Smooth muscle cell of trachea (primary cell): ENCODE measurements at places on chromosomes 11 and 22. TPM values are rescaled to one million over a fixed set of nuclear protein-coding genes. Genes with fewer than 3 reads are reported as not detected.

OR8A1 gene
- not detected in 2 replicates for total RNA-seq

C11orf42 gene
- not detected in 2 replicates for total RNA-seq

ACTN3 gene
- 0.17 TPM in 1 of 2 replicates, not detected in the other for total RNA-seq

FLRT1 gene
- 0.15 and 0.50 TPM in 2 replicates for total RNA-seq

OR56A1 gene
- total RNA-seq: under 0.01 TPM in 1 of 2 replicates, not detected in the other

GRAP2 gene
- total RNA-seq: not detected in 2 replicates

FGF19 gene
- not detected in 2 replicates for total RNA-seq

UBQLN3 gene
- 0.15 and 0.17 TPM in 2 replicates for total RNA-seq

OOSP4B gene
- total RNA-seq: not detected in 2 replicates
